HEK293T (cell line): ENCODE measurements at places on chromosomes 5 and 9.
A peak's percentile ranks its signal among the peaks of the same experiment; 100 is the strongest.

- DNase-seq = no peak
Measured at GRCh38 chr9:29332789-29333188, 1759.5 kb upstream of the C9orf72 start.

DNA sequence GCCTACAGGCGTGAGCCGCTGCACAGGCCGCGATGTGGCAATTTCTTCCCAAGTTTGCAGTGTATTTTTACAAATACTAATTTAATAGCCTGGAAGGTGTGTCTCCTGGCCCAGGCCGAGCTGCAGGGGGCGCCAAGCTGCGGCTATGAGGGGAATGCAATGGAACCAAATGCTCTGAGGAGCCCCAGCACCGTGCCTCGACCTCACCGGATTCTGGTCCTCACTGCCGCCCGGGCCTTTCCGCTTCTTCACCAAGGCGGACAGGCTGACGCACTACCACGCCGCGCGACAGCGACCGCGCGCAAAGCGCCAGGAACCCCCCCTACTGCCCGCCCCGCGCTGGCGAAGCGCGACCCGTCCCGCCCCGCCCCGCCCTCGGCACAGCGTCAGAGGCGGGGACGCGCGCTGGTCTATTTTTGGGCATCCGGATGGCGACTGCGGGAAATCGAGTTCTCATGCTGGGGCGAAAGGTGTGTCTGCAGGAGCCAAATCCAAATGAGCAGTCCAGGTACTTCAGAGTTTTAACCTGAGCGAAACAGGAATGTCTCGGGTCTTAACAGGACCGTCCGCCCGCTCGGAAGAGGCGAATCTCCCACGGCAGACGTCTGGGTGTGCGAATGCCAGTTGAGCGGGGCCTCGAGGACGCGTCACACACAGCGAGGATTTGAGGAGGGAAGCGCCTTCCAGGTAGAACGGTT lies 31.7 kb upstream of the PRXL2C start:
- no peak for DNase-seq

DNA sequence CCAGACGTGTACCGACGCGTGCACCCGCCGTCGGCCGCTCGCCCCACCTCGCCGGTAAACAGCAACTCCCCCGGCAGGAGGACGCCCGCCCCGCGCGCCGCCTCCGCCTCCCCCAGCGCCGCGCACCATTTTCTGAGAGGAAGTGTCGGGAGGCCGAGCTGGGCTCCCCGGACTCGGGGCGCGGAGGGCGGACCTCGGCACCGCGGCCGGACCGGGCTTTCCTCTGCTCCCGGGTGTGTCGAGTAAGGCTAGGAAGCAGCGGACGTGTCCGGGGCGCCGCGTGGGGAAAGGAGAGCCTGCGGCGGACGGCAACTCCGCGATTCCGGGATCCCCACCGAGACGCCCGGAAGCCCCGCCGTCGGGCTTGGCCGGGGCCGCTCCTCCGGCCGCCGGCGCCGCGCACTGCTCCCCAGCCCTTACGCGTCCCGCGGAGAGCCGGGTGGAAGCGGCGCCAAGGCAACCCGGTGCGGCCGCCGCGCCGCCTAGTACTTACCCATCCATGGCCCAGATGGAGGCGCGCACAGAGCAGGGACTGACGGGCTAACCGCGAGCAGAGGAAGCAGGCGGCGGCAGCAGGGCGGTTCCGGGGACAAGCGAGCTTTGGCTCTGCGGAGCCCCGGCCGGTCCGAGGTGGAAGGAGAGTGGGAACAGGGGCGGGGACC lies at the start of gene PTBP3:
TSS of gene PTBP3 (minus strand) at position 643 of the 662 bp plus-strand sequence. CDS start 35,754 bp downstream, outside the sequence.
- peak; percentile 69 for DNase-seq

DNA sequence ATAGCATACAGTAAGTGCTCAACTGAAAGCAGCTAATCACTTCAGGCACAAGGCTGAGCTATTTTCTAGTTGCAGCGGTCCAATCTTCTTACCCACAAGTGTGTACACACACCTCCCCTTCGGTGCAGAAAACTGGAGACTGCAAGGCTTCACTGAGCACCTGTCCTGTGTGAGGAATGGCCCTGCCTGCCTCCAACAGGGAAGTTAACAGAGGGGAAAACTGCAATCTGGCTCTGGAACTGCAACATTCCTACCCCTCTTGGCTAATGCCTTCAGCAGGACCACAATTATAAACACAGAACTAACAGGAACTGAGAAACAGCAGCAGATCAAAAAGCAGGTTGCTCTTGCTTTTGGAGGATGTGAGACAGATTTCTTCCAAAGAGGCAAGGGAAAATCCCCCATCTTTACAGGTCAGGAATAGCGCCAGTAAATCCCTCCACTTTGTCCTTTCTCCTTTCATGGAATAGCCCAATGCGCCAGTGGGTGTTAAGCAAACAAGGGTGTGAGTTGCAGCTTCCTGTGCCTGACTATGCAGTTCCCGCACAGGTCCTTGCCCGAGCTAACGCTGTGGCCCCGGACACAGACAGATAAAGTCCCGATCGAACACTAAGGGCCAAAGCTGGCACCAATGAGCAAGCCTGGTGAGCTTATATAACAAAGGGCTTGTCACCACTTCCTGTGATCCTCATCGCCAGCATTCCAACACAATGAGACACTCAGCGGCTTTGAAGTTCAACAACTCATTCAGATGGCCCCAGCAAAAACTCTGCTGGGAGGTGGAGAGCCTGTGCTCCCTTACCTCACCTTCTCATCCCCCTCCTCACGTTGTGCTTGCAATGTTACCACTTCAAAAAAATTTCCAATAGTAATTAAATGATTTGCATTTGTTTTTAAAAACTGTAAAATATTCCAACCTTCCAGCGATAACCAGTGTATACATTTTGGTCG lies 21.5 kb downstream of the SHB start:
- DNase-seq = peak; percentile 28

DNA sequence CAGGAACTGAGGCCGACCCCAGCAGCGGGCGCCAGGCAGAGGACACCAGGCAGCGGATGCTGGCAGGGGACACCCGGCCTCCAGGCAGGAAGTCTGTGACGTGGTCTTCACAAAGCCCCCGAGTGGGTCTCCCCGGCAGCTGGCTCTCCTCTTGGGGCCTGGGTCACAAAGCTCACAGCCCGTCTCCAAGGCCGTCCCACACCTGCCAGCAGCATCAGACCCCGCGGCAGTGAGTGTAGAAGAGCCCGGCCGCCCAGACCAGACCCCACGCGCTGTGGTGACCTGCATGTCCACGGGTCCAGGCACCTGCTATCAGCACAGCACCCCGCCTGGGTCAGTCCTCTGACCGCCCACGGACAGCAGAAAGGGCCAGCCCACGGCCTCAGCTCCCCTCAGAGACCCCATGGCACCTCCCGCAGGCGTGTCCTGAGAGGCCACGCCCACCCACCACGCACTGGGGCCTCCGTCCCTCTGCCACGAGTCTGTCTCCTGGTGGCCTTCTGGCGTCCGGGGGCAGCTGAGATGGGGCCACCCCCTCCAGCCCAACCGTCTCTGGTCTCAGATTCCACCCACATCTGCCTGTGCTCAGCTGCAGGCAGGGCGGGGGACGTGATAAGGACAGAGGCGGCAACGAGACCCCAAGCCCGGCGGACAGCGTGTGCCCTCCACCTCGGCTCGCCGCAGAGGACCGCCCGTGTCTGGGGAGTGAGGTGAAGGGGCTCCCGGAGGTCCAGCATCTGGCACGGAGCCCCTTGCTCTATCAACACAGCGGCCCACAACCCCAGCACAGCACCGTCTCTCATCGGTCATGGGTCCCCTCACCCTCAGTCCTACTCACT lies 34.2 kb downstream of the EXD3 start:
- DNase-seq = no peak
